ENCODE measurements at places on chromosomes 1 and 21.

- no peak for DNase-seq
These were observed 45.9 kb downstream of the BTBD8 start for GRCh38 chr1:92126088-92126487.

GRCh38 chr1:153532181-153532580 lies 3.6 kb downstream of the S100A6 start:
- DNase-seq, result no peak

DNA sequence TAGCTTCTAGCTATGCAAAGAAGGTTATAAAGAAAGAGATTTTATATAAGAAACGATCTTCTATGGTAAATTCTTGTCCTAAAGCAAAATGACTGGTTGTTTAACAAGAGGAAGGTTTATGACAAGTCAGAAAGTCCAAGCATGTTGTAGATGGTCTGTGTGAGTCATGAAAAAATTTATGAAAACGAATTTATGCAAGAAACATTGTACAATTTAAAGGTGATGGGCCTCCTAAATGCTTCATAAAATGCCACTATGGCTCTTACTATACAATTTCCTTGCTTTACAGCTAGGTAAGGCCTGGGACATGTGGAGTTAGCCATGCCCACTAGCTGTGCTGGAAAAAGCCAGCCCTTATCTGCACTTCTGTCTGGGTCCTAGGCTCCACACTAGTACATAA lies 125.4 kb downstream of the PTGER3 start:
- DNase-seq, result no peak

DNA sequence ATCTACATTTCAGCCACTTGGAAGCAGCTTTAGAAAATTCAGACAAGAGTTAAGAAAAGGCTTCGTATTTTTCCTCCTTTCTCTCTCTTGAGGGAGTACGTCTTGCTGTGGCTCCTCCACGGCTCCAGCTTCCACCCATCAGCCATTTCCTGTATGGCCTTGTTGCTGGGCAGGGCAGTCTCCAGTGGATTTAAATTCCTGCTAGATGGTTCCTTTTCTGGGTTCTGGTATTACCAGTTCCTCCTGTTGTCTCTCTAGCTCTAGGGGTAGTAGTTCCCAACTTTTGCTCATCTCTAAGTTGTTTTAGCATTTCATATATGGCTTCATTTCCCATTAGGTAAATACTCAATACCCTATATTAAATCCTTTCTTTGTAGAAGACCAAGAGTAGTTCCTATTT lies 1098.3 kb downstream of the ADGRL2 start:
- no peak for DNase-seq

DNA sequence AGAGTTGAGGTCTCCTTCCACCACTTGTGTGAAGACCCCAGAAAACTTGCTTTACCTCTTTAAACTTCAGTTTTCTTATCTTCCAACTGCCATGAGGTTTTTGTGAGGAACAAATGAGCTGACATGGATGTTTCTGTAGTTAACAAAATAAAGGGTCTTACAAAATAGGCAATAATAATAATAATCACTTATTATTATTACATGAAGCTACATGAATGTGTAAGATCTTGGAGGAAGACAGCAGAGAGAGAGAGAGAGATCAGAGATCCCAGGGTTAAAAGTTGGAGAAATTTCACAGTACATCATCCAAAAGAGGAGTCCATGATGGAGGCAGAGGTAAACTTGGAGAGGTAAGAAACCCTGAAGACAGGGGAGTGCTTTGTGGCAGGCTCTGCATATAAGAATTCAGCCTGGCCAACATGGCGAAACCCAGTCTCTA lies 10.7 kb downstream of the RCC1 start:
- no peak for DNase-seq

DNA sequence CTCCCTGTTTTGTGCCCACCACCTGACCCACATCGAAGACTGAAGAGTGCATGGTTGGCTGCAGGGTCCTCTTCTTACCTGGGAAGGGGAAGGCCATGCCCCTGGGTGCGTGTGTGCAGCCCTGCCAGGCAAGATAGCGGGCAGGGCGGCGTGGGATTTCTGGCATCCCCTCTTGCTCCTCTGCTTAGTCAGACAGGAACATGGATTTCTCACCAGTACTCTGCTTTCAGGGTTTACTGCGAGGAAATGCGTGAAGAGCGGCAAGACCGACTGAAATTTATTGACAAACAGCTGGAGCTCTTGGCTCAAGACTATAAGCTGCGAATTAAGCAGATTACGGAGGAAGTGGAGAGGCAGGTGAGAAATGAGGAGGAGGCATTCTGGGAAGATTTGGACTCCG lies 15.5 kb upstream of the MIIP start:
- DNase-seq, result no peak

GRCh38 chr1:91948501-91949355 lies 473 bp upstream of the BRDT start:
- DNase-seq, result no peak

DNA sequence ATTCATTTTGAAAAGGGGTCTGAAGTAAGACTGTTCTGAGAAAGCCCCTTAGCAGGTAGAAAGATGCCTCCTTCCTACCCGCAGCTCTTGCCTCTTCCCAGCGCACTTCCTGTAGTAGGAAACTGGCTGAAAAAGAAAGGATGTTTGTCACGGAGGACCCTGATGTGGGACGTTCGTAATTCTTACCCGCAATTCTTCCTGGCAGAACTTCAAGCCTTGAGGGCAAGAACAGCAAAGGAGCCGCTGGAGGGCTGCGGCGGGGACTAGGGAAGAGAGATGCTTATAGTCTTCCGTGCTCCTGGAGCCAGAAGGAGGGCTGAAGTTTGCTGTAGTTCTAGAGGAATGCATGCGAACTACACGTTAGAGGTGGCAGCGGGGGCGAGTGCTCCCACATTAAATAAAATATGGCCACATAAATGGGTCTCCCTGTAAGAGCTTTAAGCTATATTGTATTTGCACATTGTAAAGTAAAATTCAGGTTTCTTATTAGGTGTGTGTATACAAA lies 6.3 kb downstream of the C1orf53 start:
- no peak for DNase-seq

All from stimulated activated CD4-positive, alpha-beta T cell treated with anti-CD3 and anti-CD28 coated beads, Interleukin-1b, Interleukin-23, amount 100 ng/mL, for 24 hours (primary cell).